ENCODE measurements at places on chromosomes 5 and 9.

- no peak for DNase-seq
Measured at GRCh38 chr9:126497660-126498275, 116.0 kb upstream of the LMX1B start.

DNA sequence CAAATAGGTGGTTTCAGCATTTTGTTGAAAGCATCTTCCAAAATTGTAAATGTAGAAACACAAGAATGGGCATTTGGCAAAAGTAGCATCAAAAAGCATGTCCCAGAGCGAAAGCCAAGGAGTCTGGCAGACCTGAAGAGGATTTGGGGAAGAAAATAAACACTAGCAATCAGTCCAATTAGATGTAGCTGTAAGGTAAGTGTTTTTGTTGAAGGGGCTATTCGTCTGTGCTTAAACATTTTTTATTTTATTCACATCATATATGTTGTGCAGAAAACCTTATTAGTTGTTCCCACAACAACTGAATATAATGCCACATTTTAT, 954.1 kb upstream of the COX7C start:
- no peak for DNase-seq

DNA sequence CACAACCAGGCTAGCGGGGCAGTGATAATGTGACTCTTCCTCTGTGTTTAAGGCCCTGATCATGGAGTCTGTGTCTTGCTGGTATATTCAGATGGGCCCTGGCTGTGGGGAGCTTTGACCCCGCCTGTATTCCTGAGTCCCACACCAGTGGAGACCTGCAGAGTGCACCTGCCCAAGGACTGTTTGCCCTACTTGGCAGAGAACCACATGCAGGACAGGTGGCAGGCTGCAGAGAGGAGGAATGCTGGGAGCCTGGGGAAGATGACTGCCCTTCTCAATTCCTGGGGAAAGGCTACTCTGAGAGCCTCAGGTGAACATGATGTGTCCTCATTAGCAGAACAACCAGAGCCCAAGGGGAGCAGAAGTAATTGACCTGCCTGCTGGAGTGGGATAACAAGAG, 36.2 kb downstream of the IARS1 start:
- DNase-seq: no peak

DNA sequence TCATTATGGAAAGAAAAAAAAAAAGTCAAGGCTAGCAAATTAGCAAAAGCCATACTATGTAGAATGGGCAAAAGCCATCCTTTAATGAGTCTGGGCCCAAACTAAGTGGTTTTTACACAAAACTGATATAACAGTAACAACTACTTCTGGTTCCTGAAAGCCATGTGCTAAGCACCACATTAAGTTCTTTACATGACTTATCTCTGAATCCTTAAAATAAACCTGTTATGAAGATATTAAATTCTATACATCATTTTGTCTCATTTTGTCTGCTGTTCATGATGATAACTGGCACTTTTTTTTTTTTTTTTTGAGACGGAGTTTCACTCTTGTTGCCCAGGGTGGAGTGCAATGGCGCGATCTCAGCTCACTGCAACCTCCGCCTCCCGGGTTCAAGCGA, 5.0 kb downstream of the FNIP1 start:
- DNase-seq: no peak

DNA sequence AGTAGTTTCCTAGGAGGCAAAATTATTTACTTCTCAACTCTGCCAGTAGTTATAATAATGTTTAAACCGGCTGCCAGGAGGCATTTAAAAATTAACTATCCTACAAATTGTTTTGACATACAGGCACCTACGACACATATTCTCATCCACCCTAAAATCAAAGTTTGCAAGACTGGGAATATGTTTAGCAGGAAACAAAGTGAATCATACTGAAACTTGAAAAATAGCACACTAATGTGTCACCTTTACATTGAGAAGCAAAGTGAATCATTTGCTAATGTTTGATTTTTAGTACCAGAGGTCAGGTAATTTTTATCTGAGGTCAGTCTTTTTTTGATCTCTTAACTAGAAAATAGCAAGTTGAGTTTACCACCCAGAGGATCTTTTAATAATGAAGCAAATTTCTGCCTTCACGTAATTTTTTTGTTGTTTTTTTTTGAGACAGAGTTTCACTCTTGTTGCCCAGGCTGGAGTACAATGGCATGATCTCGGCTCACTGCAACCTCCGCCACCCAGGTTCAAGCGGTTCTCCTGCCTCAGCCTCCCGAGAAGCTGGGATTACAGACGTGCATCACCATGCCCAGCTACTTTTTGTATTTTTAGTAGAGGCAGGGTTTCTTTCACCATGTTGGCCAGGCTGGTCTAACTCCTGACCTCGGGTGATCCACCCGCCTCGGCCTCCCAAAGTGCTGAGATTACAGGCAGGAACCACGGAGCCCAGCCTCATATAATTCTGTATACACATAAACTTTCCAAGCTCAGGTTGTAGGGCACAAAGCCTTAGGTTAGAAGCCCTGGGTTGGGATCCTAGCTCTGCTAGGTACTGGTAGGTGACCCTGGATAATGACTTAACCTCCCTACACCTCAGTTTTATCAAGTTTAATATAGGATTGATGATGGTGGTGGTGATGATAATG, 124.3 kb downstream of the UGCG start:
- DNase-seq: no peak

DNA sequence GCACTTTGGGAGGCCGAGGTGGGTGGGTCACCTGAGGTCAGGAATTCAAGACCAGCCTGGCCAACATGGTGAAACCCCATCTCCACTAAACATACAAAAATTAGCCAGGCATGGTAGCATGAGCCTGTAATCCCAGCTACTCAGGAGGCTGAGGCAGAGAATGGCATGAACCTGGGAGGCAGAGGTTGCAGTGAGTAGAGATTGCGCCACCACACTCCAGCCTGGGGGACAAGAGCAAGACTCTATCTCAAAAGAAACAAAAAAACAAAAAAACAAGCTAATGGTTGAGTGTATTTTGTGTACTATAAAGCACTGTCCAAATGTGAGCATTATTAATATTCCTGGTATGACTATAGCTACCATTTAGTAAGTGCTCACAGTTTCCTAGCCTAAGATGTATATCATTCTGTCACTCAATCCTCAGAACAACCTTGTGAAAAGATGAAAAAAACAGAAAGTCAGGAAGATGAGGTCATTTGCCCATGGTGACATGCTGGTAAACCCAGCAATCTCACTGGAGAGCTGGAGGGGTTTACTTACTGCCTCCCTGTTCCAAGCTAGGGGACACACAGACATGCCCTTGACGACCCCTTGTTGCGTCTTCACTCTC, 27.7 kb downstream of the ARHGEF37 start:
- DNase-seq: no peak

DNA sequence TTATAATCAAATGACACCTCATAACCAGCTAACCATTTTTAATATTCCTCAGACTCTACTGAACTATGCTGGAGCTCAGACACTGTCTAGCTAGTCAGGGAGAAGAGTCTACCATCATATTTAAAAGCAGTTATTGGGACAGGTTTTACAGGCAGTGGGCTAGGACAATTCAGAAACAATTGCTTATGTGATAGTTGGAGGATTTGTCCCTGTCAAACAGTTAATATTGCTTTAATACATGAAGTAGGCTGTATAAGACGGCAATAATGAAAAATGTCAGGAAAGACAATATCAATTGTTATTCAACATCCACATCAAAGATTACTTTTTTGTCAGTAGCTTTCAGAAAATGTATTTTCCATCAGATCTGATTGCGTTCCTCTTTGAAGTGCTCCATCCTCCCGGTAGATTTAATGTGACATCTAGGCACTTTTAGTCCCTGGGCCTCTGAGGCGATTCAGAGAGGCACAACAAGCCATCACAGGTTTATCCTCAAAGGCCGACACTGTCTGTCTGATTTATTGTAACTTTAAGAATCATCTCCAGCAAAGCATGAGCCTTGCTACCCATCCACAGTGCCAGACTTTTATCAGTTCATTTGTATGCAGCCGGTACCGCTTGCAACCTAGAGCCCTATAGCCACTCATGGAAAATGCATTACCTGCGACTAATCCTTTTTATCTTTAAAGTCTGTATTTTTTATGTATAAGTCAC, 152.2 kb downstream of the PSAT1 start:
- DNase-seq: no peak

GRCh38 chr9:132997591-132997990, 19.1 kb downstream of the GFI1B start:
- no peak for DNase-seq

- DNase-seq: no peak
Measured at GRCh38 chr5:9194509-9194908, 351.4 kb downstream of the SEMA5A start.
